IPS DF 6.9 (cell line): ENCODE measurements at places on chromosomes 2 and 18.

- peaks cover 22% of the 10 kb centered on the region; the same call in 1 of the 2 replicates for H3K27me3 ChIP-seq
- no peaks in the 10 kb centered on the region for H3K36me3 ChIP-seq
Observed at GRCh38 chr2:109129356-109129920, 433 bp downstream of the SH3RF3 start.

GRCh38 chr2:234514873-234515638 is 18.2 kb upstream of the ARL4C start:
- H3K4me1 ChIP-seq: no peaks in the 10 kb centered on the region
- no peak for DNase-seq
- no peak overlapping the region for H3K27ac ChIP-seq
- no peaks in the 10 kb centered on the region for H3K27me3 ChIP-seq
- no peak overlapping the region for H3K4me3 ChIP-seq
- no peaks in the 10 kb centered on the region for H3K36me3 ChIP-seq

- H3K27me3 ChIP-seq: no peaks in the 10 kb centered on the region
- H3K4me3 ChIP-seq: no peak overlapping the region
- no peaks in the 10 kb centered on the region for H3K4me1 ChIP-seq
- DNase-seq: no peak
- H3K36me3 ChIP-seq: no peaks in the 10 kb centered on the region
Observed at GRCh38 chr18:2982022-2982421, 30.9 kb downstream of the LPIN2 start.

GRCh38 chr2:25548601-25549000 is 124.8 kb downstream of the DTNB start:
- H3K4me1 ChIP-seq: no peaks in the 10 kb centered on the region
- H3K27ac ChIP-seq: no peak overlapping the region
- H3K36me3 ChIP-seq: no peaks in the 10 kb centered on the region
- no peaks in the 10 kb centered on the region for H3K27me3 ChIP-seq
- no peak overlapping the region for H3K4me3 ChIP-seq
- no peak for DNase-seq

DNA sequence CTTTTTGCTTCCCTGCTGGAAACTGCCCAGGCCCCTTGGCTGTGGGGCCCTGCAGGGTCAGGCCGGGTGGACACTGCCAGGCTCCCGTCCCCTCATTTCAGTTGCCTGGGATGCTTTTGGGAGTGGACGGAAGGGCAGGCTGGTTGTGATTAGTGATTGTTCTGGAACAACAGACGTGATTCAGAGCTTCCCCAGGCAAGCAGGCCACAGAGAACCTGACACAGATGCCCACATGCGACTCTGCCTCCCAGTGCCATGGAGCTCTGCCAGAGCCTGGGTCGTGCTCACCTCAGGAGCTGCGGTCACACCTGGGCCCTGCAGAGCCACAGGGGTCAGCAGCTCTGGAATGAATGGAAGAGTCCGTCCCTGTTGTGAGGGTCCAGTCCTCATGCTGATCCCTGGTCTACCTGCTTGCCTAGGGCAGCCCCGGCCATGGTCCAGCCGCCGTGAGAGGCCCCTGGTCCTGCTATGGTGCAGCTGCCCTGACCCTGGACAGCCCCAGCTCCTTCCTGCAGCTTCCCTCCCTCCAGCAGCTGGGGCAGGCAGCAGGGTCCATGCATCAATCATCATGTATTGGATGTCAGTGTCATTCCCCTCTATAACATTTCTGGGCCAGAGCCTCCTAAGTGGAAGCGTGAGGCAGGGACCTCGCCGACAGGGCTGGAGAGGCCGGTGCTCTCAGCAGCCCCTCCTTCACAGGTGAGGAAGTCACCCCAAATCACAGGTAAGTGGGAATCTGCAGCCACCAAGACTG is 518.6 kb upstream of the MYT1L start:
- no peaks in the 10 kb centered on the region for H3K36me3 ChIP-seq
- DNase-seq: no peak
- no peak overlapping the region for H3K4me3 ChIP-seq
- H3K4me1 ChIP-seq: peaks cover 5% of the 10 kb centered on the region
- H3K27me3 ChIP-seq: no peaks in the 10 kb centered on the region

- DNase-seq: no peak
- no peak overlapping the region for H3K4me3 ChIP-seq
- no peaks in the 10 kb centered on the region for H3K4me1 ChIP-seq
- no peak overlapping the region for H3K27ac ChIP-seq
Observed at GRCh38 chr2:234162861-234163260, 112.4 kb downstream of the SPP2 start.

DNA sequence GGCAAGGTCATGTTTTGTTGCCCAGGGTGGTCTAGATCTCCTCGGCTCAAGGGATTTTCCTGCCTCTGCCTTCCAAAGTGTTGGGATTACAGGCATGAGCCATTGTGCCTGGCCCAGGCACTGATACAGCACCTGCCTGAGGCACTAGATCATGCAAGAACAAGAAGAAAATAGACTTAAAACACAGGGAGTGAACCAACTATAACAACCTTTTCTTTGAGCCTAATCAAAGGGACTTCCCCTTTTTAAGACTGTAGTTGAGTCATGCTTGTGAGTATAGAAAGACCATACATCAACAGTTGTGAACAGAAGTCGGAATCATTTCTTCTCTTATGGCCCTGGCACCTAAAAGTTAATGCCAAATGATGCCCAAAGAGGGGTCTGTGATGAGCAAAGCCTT is 47.9 kb upstream of the MAPRE2 start:
- H3K27ac ChIP-seq: no peak overlapping the region
- no peaks in the 10 kb centered on the region for H3K4me1 ChIP-seq
- no peaks in the 10 kb centered on the region for H3K36me3 ChIP-seq
- DNase-seq: no peak
- H3K4me3 ChIP-seq: no peak overlapping the region

DNA sequence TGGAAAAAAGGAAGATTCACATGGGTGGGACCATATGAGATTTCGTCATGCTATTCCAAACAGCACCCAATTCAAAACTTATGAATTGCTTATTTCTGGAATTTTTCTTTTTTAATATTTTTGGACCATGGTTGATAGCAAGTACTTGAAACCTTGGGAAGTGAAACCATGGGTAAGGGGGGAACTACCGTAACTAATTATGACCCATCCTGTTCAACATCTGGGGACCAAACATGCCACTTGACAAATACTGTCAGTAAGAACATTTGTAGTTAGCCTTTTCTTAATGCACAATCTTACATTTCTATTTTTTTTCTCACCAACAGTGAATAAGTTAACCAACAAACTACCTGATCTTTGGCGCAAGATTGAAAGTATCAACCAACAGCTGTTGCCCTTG is 105.7 kb upstream of the TTC39C start:
- H3K27ac ChIP-seq: no peak overlapping the region
- H3K36me3 ChIP-seq: no peaks in the 10 kb centered on the region
- H3K4me3 ChIP-seq: no peak overlapping the region
- no peak for DNase-seq

DNA sequence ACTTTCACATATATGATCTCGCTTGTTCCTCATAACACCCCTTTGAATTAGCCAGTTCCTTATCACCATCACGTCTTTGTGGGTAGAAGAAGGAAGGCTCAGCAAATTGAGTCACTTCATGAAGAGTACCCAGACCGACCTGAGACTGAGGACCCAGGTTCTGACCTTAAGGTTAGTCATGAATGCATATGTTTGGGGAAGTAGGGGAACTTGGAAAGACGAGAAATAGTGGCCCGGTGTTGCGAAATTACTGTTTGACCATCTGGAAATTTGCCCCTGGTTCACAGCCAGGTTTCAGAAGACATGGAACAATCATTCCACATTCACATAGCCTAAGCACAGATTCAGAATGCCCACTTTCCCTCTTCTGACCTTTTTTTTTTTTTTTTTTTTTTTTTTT is 59.8 kb downstream of the MEIS1 start:
- peaks cover 2% of the 10 kb centered on the region; the same call in 1 of the 2 replicates for H3K4me1 ChIP-seq
- no peak overlapping the region for H3K4me3 ChIP-seq
- DNase-seq: no peak
- H3K36me3 ChIP-seq: no peaks in the 10 kb centered on the region
- no peak overlapping the region for H3K27ac ChIP-seq

- peaks cover 4% of the 10 kb centered on the region for H3K4me1 ChIP-seq
- no peak overlapping the region for H3K4me3 ChIP-seq
- no peak overlapping the region for H3K27ac ChIP-seq
- no peak for DNase-seq
- H3K27me3 ChIP-seq: no peaks in the 10 kb centered on the region
- no peaks in the 10 kb centered on the region for H3K36me3 ChIP-seq
Observed at GRCh38 chr2:172246649-172247048, 143.9 kb upstream of the DLX2 start.

DNA sequence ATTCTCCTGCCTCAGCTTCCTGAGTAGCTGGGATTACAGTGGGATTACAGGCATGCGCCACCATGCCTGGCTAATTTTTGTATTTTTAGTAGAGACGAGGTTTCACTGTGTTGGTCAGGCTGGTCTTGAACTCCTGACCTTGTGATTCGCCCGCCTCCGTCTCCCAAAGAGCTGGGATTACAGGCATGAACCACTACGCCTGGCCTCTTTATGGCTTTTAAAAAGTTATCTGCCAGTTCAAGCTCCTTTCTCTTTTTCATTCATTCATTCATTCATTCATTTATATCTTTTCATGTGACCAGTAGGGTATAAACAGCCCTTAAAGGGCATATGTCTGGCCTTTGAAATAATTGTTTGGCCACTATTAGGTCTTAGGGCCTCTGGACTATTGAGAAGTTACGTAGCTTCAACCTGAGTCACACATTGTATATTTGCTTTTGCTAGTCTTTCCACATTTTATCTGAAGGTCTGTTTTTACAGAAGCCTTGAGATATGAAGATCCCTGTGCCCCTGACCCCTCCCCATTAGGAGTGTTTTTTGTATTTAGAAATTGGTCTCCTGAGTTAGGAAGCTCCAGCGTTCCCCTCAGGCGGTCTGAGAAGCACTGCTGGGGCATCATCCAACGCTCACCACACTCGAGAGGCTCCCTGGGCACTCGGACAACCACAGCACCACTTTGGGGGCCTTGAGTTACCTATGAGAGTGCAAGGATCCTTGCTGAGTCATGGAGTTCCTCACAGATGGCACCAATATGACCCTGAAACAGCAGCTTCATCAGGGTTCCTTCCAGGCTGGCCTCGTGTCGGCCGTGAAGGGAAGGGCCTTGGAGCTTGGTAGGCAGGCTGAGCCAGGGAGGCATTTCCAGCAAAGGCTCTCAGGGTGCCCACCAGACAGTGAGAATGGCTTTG is 21.8 kb downstream of the FZD5 start:
- H3K4me3 ChIP-seq: no peak overlapping the region
- no peak overlapping the region for H3K27ac ChIP-seq
- no peaks in the 10 kb centered on the region for H3K27me3 ChIP-seq
- no peak for DNase-seq

GRCh38 chr18:76255070-76255683 is 239.9 kb downstream of the ZNF516 start:
- H3K27me3 ChIP-seq: no peaks in the 10 kb centered on the region
- no peak for DNase-seq
- H3K36me3 ChIP-seq: no peaks in the 10 kb centered on the region
- H3K27ac ChIP-seq: no peak overlapping the region
- H3K4me3 ChIP-seq: no peak overlapping the region
- H3K4me1 ChIP-seq: peaks cover 5% of the 10 kb centered on the region; the same call in 1 of the 2 replicates

DNA sequence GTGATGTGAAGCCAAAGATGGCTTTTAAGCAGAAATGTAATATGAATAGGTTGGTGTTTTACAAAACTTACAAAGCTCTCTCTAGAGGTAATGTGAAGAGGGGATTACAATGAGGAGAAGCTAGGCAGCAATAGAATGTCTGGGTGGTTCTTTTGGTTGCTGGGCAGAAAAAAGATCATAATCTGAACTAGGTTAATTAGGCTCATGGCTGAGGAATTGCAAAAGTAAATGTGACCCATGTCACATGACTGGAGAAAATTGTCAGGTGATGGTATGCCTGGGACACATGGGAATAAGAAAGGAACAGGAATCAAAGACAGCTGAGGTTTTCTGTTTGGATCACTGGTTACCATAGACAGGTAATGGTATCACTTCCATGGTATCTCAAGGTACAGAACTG is 7.5 kb upstream of the RIT2 start:
- no peaks in the 10 kb centered on the region for H3K36me3 ChIP-seq
- no peaks in the 10 kb centered on the region for H3K27me3 ChIP-seq
- DNase-seq: no peak
- 0 out of 2 replicates have a peak, but pooled peaks cover 2% of the 10 kb centered on the region for H3K4me1 ChIP-seq
- no peak overlapping the region for H3K27ac ChIP-seq
- H3K4me3 ChIP-seq: no peak overlapping the region

- no peak overlapping the region for H3K4me3 ChIP-seq
- H3K27me3 ChIP-seq: no peaks in the 10 kb centered on the region
- no peaks in the 10 kb centered on the region for H3K4me1 ChIP-seq
- no peak for DNase-seq
- no peak overlapping the region for H3K27ac ChIP-seq
Observed at GRCh38 chr2:106978647-106979046, 92.7 kb upstream of the ST6GAL2 start.

GRCh38 chr2:177075254-177075653 is 137.3 kb upstream of the HNRNPA3 start:
- no peak overlapping the region for H3K4me3 ChIP-seq
- no peak for DNase-seq
- no peak overlapping the region for H3K27ac ChIP-seq
